ENCODE measurements at places on chromosomes 5 and 9.

GRCh38 chr5:81848362-81848880, 97.5 kb upstream of the SSBP2 start:
- DNase-seq: no peak
- H3K36me3 ChIP-seq: no peaks in the 10 kb centered on the region
- H3K4me3 ChIP-seq: no peak overlapping the region

GRCh38 chr9:102205251-102205650, 466.8 kb upstream of the GRIN3A start:
- no peaks in the 10 kb centered on the region for H3K36me3 ChIP-seq
- no peak overlapping the region for H3K4me3 ChIP-seq
- no peak overlapping the region for H3K27ac ChIP-seq

- no peaks in the 10 kb centered on the region for H3K27me3 ChIP-seq
- no peak overlapping the region for H3K4me3 ChIP-seq
- no peaks in the 10 kb centered on the region for H3K36me3 ChIP-seq
These were observed 6.1 kb downstream of the RUSC2 start for GRCh38 chr9:35495984-35496383.

- no peak for DNase-seq
- no peaks in the 10 kb centered on the region for H3K27me3 ChIP-seq
- peaks cover 23% of the 10 kb centered on the region for H3K4me1 ChIP-seq
- no peak overlapping the region for H3K27ac ChIP-seq
These were observed 249.6 kb downstream of the DENND1A start for GRCh38 chr9:123680352-123680751.

GRCh38 chr9:137281345-137282116, 4.0 kb downstream of the TOR4A start:
- peaks cover 9% of the 10 kb centered on the region for H3K27me3 ChIP-seq
- H3K4me3 ChIP-seq: no peak overlapping the region
- H3K36me3 ChIP-seq: no peaks in the 10 kb centered on the region
- peaks cover 23% of the 10 kb centered on the region for H3K4me1 ChIP-seq

DNA sequence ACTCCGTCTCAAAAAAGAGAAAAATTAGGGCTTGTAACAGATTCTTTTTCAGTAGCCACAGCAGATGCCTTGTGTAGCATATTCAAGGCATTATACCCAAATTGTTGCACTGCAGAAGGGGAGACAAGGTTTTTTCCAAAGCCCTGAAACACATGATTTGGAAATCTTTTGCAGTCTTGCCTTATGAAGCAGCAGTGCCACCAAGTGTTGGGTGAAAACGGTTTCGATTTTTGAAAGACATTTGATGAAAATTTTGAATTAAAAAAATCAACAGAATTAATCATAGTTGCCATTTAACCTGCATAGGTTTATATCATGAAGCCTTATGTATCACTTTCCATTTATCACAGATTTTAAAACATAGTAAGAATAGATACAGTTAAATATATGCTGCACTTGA, 479.5 kb downstream of the TAF11L14 start:
- H3K4me3 ChIP-seq: no peak overlapping the region
- H3K27ac ChIP-seq: no peak overlapping the region
- no peaks in the 10 kb centered on the region for H3K27me3 ChIP-seq
- no peak for DNase-seq
- no peaks in the 10 kb centered on the region for H3K36me3 ChIP-seq
- H3K4me1 ChIP-seq: no peaks in the 10 kb centered on the region

- no peak for DNase-seq
- no peak overlapping the region for H3K27ac ChIP-seq
- H3K36me3 ChIP-seq: no peaks in the 10 kb centered on the region
- no peak overlapping the region for H3K4me3 ChIP-seq
- H3K4me1 ChIP-seq: no peaks in the 10 kb centered on the region
These were observed 15.6 kb upstream of the FOXD1 start for GRCh38 chr5:73464016-73464745.

GRCh38 chr5:38764937-38765391, 80.8 kb upstream of the OSMR start:
- H3K4me1 ChIP-seq: no peaks in the 10 kb centered on the region
- DNase-seq: no peak
- H3K27me3 ChIP-seq: no peaks in the 10 kb centered on the region

DNA sequence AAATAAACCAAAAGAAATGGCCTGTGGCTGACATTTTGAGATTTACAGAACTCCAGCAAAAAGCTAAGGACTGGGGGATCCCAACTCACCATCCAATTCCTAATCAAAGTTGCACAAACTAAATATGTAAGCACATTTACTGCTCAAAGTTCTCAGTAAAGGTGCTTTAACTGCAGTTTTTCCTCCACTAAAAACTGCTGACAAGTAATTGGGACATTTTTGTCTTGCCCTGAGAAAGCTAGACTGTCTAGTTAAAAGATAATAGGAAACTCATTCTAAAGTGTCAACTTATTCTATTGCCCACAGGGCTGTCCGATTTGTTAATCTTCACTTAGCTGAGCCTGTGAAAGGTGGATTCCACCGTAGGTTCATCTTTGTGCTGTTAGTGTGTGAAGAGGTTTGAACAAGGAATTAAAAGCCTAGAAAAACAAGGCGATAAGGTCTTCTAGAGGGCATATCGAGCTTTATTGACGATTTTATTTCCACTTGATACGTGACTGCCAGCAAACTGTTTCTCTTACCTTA, 1.0 kb downstream of the DOCK8 start:
- H3K27me3 ChIP-seq: no peaks in the 10 kb centered on the region
- peaks cover 11% of the 10 kb centered on the region for H3K4me1 ChIP-seq
- H3K36me3 ChIP-seq: no peaks in the 10 kb centered on the region

- no peak overlapping the region for H3K4me3 ChIP-seq
- H3K4me1 ChIP-seq: peaks cover 49% of the 10 kb centered on the region
- no peak overlapping the region for H3K27ac ChIP-seq
- DNase-seq: no peak
- H3K27me3 ChIP-seq: peaks cover 80% of the 10 kb centered on the region
These were observed 5.3 kb downstream of the NR2F1-AS1 start for GRCh38 chr5:93575461-93576414.

DNA sequence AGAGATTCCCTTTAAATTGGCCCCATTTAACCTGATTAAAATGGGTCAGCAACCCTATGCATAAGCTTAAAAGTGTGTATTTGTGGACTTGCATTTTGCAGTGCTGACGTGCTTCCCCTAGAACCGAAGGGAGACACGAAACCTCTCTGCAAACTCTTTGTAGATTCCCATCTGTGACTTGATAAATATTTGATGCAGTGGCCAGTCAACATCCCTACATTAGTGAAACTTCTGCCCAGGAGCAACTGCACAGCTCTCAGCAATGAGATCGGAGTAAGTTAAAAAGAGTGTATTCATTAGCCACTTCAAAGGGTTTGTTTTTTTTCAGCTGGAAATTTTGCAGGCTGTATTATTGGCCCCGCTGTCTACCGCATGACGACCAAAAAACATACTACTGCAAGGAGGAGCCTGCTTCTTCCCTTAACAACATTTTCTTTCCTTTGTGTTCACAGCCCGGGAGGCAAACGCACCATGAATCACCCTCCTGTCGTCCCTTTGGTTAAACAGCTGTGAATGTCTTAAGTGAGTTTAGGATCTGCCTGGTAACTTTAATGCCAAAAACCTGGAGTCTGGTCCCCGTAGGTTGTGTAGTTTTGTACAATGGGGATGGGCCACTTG, 38.0 kb upstream of the TCERG1 start:
- H3K27me3 ChIP-seq: no peaks in the 10 kb centered on the region
- H3K4me3 ChIP-seq: no peak overlapping the region
- H3K27ac ChIP-seq: no peak overlapping the region
- no peaks in the 10 kb centered on the region for H3K4me1 ChIP-seq
- H3K36me3 ChIP-seq: no peaks in the 10 kb centered on the region

GRCh38 chr5:101517795-101518194, 614.7 kb upstream of the ST8SIA4 start:
- no peak overlapping the region for H3K27ac ChIP-seq
- no peak overlapping the region for H3K4me3 ChIP-seq
- no peak for DNase-seq
- no peaks in the 10 kb centered on the region for H3K27me3 ChIP-seq

DNA sequence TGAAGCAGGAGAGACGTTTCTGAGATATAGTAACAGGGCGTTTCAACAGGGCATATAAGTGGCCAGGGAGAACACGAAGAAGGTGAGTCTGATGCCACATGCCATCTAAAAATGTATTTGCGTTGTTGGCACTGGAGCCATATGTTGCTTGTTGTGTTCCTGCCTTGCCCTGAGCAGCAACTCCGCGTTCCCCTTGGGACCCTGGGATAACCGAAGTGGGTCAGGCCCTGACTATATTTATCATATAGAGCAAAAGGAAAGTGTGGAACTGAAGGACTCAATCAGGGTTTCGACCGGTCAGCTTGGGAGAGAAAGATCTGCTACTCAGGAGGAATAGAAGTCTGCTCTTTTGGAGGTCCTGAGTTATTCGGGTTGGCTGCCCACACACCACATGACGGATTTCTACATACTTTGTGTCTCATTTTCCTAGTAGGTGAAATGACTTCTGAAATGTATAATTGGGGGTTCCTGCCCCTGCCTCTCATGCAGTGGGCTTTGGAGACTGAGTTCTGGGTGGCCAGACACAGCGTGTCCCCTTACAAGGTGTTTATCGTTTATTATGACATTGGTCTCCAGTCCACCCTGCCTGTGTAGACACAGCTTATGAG, 3.0 kb downstream of the STC2 start:
- peaks cover 41% of the 10 kb centered on the region for H3K27me3 ChIP-seq
- H3K4me3 ChIP-seq: no peak overlapping the region
- no peaks in the 10 kb centered on the region for H3K36me3 ChIP-seq
- H3K4me1 ChIP-seq: peaks cover 18% of the 10 kb centered on the region
- H3K27ac ChIP-seq: no peak overlapping the region

- no peaks in the 10 kb centered on the region for H3K36me3 ChIP-seq
- no peak overlapping the region for H3K27ac ChIP-seq
- no peak overlapping the region for H3K4me3 ChIP-seq
- no peak for DNase-seq
- no peaks in the 10 kb centered on the region for H3K4me1 ChIP-seq
These were observed 424.0 kb upstream of the ZNF462 start for GRCh38 chr9:106438928-106439327.

GRCh38 chr5:10655161-10655971, 91.5 kb downstream of the ANKRD33B start:
- H3K36me3 ChIP-seq: no peaks in the 10 kb centered on the region
- H3K4me1 ChIP-seq: no peaks in the 10 kb centered on the region
- H3K27ac ChIP-seq: no peak overlapping the region
- H3K4me3 ChIP-seq: no peak overlapping the region
- H3K27me3 ChIP-seq: no peaks in the 10 kb centered on the region
- no peak for DNase-seq

- peaks cover 3% of the 10 kb centered on the region for H3K4me1 ChIP-seq
- no peaks in the 10 kb centered on the region for H3K36me3 ChIP-seq
- H3K27me3 ChIP-seq: no peaks in the 10 kb centered on the region
- no peak for DNase-seq
- no peak overlapping the region for H3K4me3 ChIP-seq
These were observed 35.1 kb upstream of the ORM1 start for GRCh38 chr9:114287763-114288192.

- H3K4me3 ChIP-seq: no peak overlapping the region
- H3K4me1 ChIP-seq: peaks cover 5% of the 10 kb centered on the region
- H3K27me3 ChIP-seq: peaks cover 9% of the 10 kb centered on the region
- no peak overlapping the region for H3K27ac ChIP-seq
These were observed 34.4 kb downstream of the CFAP90 start for GRCh38 chr5:7816535-7816901.

DNA sequence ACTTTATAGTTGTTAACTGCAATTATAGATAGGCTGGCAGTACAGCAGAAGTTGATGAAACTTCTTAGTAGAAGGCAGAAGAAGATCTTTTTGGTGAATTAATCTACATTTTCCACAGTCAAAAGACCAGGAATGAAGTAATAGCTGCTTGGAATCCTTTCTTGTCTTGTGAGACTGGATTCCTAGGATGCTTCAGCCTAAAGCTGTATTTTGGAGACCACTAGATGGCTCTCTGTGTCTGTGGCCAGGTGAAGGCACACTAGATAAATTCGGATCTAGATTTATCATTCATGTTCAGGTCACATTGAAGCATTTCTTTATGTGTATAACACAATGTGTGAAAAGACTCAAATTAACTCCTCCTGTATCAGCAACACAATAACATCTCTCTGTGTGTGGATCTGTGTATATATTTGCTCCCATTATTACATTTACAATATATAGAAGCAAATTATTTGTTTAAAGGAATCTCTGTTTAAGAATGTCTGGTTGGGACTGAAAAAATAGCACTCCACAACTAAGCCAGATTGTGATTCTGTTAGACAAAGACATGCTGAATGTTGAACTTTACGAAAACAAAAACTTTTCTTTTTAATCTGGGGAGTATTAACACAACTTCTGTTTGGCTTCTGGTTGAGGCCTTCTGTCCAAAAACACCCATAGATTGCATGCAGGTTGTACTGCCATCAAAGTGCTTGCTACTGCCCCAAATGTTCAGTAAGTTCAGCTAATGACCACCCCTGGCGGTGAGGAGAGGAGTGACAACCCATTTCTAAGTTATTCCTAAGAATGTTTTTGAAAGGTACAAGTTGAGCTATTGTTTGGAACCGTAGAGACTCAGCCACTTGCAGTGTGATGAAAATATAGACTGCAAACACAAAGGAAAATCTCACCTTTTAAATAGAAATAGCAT, 10.6 kb downstream of the GRIN3A start:
- DNase-seq: no peak
- H3K27ac ChIP-seq: no peak overlapping the region
- no peak overlapping the region for H3K4me3 ChIP-seq
- H3K27me3 ChIP-seq: no peaks in the 10 kb centered on the region
- no peaks in the 10 kb centered on the region for H3K36me3 ChIP-seq

DNA sequence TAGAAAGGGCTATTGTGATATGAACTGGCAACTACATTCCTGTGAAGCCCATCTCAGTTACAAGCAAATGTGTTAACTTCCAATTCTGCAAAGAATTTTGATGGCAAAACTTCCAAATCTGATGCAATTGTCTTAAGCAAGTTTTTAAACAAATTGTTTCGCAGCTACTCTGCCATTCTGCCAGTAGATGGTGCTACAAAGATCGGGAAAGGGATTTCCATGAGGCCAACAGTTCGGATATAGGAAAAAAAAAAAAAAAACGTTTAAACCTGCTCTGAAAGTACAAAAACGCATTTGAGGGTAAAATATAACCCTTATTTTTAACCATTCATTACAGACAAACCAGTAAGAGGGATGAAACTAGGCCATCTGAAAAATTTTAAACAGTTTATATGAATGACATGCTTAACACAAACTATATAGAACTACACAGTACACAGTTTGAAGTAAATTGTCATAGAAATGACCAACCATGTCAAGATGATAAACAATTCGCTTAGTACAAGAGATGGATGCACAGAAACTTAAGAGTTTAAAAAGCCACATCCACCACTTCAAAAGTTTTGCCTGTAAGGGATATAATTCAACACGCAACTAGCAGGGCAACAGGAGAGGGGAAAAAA, 2.2 kb downstream of the HNRNPA0 start:
- no peaks in the 10 kb centered on the region for H3K27me3 ChIP-seq
- H3K27ac ChIP-seq: no peak overlapping the region
- peaks cover 2% of the 10 kb centered on the region for H3K36me3 ChIP-seq
- no peak for DNase-seq

GRCh38 chr5:9863486-9863885, 233.3 kb upstream of the TAS2R1 start:
- H3K27me3 ChIP-seq: no peaks in the 10 kb centered on the region
- no peaks in the 10 kb centered on the region for H3K36me3 ChIP-seq
- no peak for DNase-seq
- H3K4me3 ChIP-seq: no peak overlapping the region
- no peaks in the 10 kb centered on the region for H3K4me1 ChIP-seq
